ENCODE measurements at places on chromosomes 1 and 21.

GRCh38 chr1:232438476-232438875, 191.5 kb downstream of the SIPA1L2 start:
- no peak for DNase-seq

- no peak for DNase-seq
These were observed 123.0 kb downstream of the PCBP3 start for GRCh38 chr21:45766501-45766900.

DNA sequence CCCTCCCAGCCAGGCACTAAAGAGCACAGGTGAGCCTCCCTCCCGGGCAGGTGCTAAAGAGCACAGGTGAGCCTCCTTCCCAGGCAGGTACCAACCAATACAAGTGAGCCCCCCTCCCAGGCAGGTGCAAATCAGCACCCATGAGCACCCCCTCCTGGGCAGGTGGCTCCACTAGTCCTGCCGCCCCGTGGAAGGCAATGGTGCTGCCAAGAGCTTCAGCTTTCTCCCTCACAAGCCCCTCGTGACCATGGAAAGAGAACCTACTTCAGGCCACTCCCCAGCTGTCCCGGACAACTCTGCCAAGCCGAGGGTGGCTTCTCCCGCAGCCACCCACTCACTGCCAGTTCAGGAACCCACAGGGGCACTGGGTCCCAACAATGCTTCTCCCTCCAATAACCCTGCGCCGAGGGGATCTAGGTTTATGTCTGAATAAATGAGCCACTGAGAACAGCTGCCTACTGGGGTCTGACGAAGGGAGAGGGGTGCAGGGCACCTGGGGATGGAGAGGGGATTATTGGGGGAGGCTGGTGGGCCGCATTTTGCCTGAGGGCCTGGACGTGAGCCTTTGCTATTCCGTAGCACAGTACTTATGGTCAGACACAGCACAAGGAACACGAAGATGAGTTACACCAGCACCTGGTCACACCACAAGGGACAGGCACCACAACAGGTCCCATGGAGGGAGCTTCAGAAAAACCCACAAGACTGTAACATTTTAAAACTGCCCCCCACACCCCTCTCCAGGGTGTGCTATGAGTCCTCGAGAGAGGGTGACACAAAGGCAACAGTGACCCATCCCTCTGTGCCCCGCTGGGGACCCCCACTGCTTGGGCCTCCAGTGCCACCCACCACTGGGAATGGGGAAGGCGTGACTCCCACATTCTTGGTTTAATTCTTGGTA, 46.3 kb downstream of the PRDM15 start:
- no peak for DNase-seq

- DNase-seq, result peak; percentile 83
These were observed 2.7 kb upstream of the HDGF start for GRCh38 chr1:156754219-156754618.

DNA sequence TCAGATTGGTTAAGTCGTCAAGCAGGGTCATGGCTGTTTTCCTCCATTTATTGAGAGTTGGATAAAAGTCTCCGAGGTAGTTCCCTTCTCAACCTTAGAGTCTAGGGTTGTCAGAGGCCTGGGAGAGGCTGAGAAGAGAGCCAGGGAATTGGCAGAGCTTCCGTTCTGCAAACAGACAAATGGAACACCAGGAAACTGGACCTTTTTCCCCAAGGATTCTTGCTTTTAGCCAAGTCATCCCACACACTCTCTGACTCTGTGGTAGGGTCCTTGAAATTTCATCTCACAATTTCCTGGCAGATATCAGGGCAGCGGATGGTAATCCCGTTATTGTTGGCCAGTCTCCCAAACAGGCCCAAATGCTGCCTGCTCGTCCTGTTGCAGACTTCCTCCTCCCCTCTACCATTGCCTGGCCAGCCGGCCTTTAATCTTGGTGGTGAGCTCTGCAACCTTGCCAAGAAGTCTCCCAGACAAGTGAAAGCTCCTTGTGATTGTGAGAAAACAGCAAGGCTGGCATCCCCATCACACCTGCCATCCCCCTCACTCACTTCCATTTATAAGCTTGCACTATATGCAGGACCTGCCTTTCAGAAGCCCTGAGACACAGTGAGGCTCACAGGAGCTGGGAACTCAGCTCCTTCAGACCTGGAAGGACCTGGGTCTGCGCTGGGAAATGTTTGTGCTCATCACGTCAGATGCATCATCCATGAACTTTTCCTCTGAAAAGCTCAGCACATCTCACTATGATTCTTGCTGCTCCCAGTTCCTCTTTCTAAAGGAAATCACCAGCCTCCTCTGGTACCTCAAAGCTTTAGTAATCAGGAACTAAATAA, 13.7 kb upstream of the SRP9 start:
- DNase-seq, result no peak

DNA sequence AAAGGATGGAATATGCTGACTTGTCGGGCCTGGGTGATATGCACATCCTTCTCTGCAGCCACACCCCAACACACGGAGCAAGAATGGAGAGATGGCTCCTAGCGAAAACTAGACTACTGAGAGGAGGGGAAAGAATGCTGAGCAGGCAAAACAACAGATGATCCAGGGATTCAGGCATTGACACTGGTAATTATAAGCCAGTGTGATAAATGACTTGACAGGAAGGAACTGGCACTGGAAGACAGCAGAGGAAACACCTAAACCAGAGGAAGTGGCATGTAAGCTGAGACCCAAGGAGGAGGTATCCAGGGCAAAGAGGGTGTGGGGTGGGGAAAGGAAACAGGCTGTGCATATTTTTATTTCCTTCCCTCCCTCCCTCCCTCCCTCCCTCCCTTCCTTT, 31.7 kb upstream of the KHDRBS1 start:
- no peak for DNase-seq

DNA sequence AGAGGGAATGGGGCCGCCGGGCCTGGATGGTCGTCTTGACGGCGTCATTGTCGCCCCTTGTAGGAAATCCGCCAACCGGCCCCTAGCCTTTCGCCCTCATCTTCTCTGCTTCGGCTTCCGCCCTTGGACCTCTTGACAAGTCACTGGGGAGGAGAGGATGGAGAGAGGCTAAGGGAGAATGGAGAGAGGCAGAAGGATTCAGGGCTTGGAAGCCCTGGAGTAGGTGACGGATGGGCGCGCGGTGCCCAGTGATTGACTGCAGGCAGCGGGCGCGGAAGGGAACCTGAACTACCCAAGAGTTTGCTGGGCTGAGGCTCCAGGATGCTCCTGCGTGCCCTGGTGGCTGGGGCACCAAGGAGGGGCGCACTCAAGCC, 651 bp downstream of the PDE4B start:
- DNase-seq, result no peak

- peak; percentile 76 for DNase-seq
These were observed 40.6 kb downstream of the AKNAD1 start for GRCh38 chr1:108816049-108816893.

GRCh38 chr21:41119901-41120300, 48.1 kb upstream of the BACE2 start:
- DNase-seq, result no peak

GRCh38 chr1:44368471-44369151, 13.6 kb upstream of the ERI3 start:
- no peak for DNase-seq
